ENCODE measurements at places on chromosomes 11 and 22.

GRCh38 chr11:99098751-99099150, 78.0 kb downstream of the CNTN5 start:
- no peak for DNase-seq

GRCh38 chr11:40246983-40247382, 1212.5 kb downstream of the LRRC4C start:
- DNase-seq: no peak

- no peak for DNase-seq
Observed at GRCh38 chr11:67252831-67253239, 13.4 kb upstream of the GRK2 start.

DNA sequence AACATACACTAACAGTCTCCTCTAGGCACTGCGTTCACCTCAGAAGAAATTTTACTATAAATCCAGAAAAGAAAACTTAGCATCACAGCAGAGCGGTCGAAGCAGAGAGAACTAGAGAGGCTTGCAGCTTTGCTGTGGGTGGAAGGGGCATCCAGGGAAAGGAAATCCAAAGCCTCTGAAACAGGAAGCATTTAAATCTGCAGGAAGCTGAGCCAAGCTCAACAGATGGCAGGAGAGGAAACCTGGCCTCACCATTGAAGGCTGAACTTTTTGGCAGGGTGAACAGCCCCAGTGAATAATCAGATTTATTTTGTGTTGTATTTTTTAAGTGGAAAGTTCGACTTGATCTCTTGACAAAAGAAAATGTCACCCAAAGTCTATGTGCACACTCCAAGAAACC, 858.1 kb downstream of the OPCML start:
- DNase-seq: no peak

GRCh38 chr11:31757260-31757835, 53.8 kb downstream of the PAX6 start:
- no peak for DNase-seq

GRCh38 chr11:98798333-98798732, 222.4 kb upstream of the CNTN5 start:
- no peak for DNase-seq

Measured in tibial artery (tissue), 4 donors.